ENCODE measurements at places on chromosomes 7 and 10. TPM values are rescaled to one million over a fixed set of nuclear protein-coding genes. Genes with fewer than 3 reads are reported as not detected.

- DNase-seq = no peak
These were observed 3.7 kb upstream of the RET start for GRCh38 chr10:43073191-43073590.

DNA sequence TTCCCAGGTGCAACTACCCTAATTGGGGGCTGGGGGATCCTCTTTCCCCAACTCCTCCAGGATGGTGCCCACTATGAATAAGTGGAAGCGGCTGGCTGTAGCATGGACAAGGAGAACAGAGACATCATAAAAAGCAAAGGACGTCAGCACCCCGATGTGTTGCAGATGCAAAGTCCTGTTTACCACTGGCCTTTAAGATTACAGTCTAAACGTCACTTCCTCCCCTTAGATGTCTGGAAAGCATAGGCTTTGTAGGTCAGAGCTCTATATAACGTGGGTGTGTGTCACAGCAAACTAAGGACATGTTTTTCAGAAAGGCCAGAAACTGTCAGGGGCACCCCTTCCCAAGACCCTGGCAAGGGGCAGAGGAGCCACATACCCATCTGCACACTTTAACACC, 7.9 kb downstream of the COBL start:
- DNase-seq = no peak

DNA sequence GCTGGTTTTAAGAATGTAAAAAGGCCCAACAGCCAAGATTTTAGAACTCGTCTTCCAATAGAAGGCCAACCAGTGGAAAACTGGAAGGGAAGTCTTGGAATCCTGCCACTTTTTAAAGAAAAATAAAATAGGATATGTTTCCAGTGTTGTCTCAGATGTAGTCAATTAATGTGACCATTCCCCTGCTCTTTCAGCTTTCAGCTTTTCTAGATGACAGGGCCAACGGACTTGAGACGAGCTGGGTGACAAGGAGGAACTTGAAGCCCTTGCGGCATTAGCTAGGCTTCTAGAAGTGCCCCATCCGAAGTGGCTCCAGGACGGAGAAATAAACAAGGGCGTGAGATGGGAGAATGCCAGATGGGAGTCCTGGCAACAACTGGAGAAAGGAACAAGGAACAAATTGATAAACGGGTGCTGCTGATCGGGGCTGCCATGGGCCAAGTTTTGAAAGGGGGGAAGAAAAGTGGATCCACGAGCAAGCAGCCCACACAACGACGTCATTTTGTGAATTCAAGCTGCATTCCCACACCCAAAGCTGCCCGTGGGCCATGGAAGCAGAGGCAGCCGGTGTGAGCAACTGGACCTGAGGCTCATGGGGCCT, 42.3 kb downstream of the CTBP2 start:
- no peak for DNase-seq

SPDYE2 gene
- total RNA-seq = not detected
